CD8-positive, alpha-beta memory T cell (primary cell): ENCODE measurements at places on chromosomes 5 and 9. TPM values are rescaled to one million over a fixed set of nuclear protein-coding genes. Genes with fewer than 3 reads are reported as not detected.
A peak's percentile ranks its signal among the peaks of the same experiment; 100 is the strongest.

The ADAMTS2 gene
- polyA plus RNA-seq: not detected

The CYSTM1 gene
- 11.1 TPM for polyA plus RNA-seq

The IFNA17 gene
- polyA plus RNA-seq: not detected

The AGXT2 gene
- polyA plus RNA-seq: not detected

The SH2D3C gene
- polyA plus RNA-seq: 50.7 TPM

The PLEKHG4B gene
- polyA plus RNA-seq: not detected

The PCDHA12 gene
- polyA plus RNA-seq: not detected

The ITGA1 gene
- polyA plus RNA-seq: 16.5 TPM

The PCDHB8 gene
- not detected for polyA plus RNA-seq

DNA sequence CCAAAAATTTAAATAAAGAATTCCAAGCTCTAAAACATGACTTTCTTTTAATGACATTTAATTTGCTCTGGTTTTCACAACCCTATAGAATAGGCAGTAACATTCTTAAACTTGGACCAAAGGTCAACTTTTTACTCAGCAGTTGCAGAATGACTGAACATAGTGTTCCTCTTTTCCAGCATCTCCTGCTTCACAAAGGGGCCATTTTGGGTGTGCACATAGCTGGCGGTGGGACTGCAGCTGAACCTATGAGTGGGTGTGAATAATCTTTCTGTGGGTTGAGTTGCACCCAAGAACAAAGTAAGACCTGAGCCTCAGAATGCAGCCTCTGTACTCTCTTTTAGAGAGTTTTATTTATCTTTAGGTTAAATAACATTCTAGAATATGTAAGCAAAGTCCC is 96.9 kb upstream of the HAPLN1 start:
- no peak overlapping the region for H3K4me3 ChIP-seq
- no peak for DNase-seq
- H3K27me3 ChIP-seq: no peaks in the 10 kb centered on the region
- no peak overlapping the region for H3K27ac ChIP-seq
- no peaks in the 10 kb centered on the region for H3K4me1 ChIP-seq

DNA sequence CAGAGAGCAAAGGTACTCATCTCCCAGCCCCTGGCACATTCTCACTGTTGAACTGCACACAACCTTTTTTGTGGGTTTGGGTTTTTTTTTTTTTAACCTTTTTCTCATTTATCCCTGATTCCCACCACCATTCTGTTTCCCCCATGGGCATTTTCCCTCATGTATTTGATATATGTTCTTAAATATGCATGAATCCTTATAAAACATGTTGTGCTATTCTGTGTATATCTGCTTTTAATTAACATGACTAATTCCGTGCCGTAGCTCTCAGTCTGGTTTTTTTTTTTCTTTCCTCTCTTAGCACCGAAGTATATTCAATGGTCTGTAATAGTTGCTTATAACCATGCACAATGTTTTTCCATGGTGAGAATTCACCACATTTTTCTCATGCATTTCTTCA is 204.5 kb downstream of the RGS3 start:
- H3K4me3 ChIP-seq: no peak overlapping the region
- no peaks in the 10 kb centered on the region for H3K4me1 ChIP-seq
- no peak overlapping the region for H3K27ac ChIP-seq

- H3K36me3 ChIP-seq: no peaks in the 10 kb centered on the region
- no peak for DNase-seq
- no peak overlapping the region for H3K4me3 ChIP-seq
- peaks cover 13% of the 10 kb centered on the region for H3K27me3 ChIP-seq
Observed at GRCh38 chr9:109315480-109316206, 5.2 kb downstream of the EPB41L4B start.

DNA sequence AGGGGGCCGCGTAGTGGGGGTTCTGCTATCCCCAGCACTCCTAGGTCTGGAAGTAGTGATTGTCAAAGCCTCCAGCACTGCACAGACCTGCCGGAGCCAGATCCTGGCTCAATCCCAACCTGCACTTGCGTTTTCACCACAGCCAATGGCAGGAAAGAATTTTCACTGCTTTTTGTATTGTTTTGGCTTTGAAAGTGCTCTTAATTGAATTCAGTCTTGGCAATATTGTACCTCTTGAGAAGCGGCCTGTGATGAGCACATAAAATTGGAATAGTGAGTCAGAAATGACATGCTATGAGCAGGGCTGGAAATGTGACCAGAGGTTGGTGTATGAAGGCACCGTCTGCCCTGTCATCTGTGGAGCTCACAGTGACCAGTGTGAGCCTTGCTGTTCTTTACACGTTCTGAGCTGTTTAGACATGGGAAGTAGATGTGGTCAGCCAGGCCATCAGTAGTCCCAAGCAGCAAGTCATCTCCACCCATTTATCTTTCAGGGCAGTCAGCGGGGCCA is 41.5 kb downstream of the SECISBP2 start:
- H3K4me1 ChIP-seq: no peaks in the 10 kb centered on the region
- H3K27ac ChIP-seq: no peak overlapping the region
- no peak for DNase-seq
- H3K36me3 ChIP-seq: peaks cover 81% of the 10 kb centered on the region

DNA sequence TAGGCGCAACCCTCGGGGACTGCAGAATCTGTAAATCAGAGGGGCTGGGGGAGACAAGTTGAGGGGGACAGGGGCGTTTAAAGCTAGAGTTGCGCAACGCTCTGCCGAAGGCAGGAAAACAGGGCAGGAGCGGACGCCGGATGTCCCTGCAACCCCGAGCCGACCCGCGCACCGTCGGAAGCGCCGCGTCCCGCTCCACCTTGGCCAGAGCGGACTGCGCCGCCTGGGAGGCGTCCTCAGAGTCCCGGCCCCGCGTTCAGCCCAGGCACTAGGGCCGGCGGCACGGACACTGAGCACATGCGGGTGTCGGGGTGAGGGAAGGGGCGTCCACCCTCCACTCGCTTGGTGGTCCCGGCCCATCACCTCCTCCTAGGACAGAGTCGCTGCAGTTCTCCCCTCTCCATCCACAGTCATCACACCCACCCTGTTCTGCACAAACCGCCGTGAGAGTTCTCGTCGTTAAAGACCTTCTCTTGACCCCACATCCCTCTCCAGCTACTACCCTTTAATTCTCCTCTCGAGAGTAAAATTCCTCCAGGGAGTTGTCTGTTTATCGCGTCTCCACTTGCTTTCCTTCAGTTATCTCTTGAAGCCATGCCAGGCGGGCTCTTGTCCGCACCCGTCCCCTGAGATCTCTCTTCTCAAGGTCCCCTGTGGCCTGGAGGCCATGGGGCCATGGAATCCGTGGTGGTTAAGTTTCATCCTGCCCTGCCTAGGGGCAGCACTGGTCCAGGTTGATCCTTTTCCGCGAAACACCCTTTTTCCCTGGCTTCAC is 796 bp upstream of the PDLIM7 start:
- no peaks in the 10 kb centered on the region for H3K27me3 ChIP-seq
- peak overlapping the region; percentile 51 for H3K27ac ChIP-seq
- H3K4me1 ChIP-seq: peaks cover 22% of the 10 kb centered on the region

- H3K27me3 ChIP-seq: no peaks in the 10 kb centered on the region
- no peak overlapping the region for H3K4me3 ChIP-seq
- H3K36me3 ChIP-seq: no peaks in the 10 kb centered on the region
- no peak for DNase-seq
Observed at GRCh38 chr5:174623433-174624019, 100.9 kb upstream of the MSX2 start.

DNA sequence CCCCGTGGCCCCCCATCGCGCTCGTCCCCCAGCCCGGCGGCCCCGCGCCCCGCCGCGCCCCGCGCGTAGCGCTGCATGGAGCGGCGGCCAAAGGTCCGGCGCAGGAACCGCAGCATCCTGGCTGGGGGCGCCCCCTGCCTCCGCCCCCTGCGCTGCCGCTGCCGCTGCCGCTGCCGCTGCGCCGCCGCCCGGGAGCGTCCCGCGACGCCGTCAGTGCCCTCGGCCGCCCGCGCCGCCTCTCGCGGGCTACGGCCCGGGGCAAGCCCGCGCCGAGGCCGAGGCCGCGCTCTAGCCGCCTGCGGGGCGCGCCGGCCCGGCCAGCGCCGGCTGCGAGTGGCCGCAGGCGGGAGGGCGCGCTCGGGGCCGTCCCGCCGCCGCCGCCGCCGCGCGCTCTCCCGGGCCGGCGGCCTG is 523 bp downstream of the EPB41L4B start:
- peaks cover 4% of the 10 kb centered on the region for H3K4me1 ChIP-seq
- H3K4me3 ChIP-seq: no peak overlapping the region
- DNase-seq: no peak
- no peak overlapping the region for H3K27ac ChIP-seq

DNA sequence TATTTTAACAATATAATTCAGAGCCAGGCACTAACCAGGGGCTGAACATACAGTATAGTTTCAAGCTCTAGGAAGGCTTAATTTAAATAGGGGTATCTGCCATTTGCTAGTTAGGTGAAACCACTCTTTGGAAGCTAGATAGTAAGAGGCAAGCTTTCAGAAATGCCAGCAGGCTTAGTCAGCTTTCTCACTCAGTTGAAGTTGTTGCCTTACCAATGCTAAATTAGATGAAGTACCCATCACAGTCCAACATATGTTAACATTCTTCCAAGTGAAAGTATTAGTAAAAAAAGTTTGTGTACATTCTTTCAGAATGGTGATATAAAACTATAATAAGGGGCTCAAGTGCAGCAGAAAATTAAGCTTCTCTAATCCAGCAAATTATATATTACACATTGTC is 215.0 kb downstream of the CNTLN start:
- no peaks in the 10 kb centered on the region for H3K4me1 ChIP-seq
- no peak for DNase-seq
- no peaks in the 10 kb centered on the region for H3K27me3 ChIP-seq
- H3K27ac ChIP-seq: no peak overlapping the region
- H3K36me3 ChIP-seq: no peaks in the 10 kb centered on the region
- H3K4me3 ChIP-seq: no peak overlapping the region

- DNase-seq: no peak
- H3K4me3 ChIP-seq: no peak overlapping the region
- H3K27ac ChIP-seq: no peak overlapping the region
- H3K4me1 ChIP-seq: no peaks in the 10 kb centered on the region
- no peaks in the 10 kb centered on the region for H3K27me3 ChIP-seq
Observed at GRCh38 chr5:93117751-93118531, 463.1 kb downstream of the NR2F1-AS1 start.

DNA sequence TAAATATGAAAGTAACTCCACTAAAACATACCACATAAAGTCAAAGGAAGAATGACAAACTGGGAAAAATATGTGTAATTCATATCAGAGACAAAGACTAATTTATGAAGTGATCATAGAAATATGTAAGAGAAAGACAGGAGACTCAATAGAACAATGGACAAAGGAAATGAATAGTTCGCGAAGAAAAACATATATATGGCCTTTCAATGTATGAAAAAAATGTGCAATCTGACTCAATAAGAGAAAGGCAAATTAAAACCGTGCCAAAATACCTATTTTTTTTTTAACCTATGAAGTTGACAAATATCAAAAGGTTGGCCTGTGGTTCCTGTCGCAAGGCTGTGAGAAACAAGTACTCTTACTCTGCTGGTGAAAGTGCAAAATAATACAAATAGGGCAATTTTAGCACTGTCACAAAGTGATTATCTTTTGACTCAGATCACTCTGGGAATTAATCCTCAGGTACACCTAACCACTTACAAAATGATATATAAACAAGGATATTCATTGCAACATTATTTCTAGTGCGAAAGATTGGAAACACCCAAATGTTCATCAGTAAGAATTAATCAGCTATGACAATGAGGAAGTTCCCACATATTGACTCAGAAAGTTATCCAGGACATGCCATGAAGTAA is 3.7 kb downstream of the C9 start:
- no peaks in the 10 kb centered on the region for H3K27me3 ChIP-seq
- H3K4me1 ChIP-seq: no peaks in the 10 kb centered on the region
- H3K4me3 ChIP-seq: no peak overlapping the region
- no peak overlapping the region for H3K27ac ChIP-seq
- H3K36me3 ChIP-seq: no peaks in the 10 kb centered on the region

GRCh38 chr5:160297004-160297403 is 15.4 kb downstream of the CCNJL start:
- H3K4me1 ChIP-seq: no peaks in the 10 kb centered on the region
- no peaks in the 10 kb centered on the region for H3K36me3 ChIP-seq
- DNase-seq: no peak
- H3K4me3 ChIP-seq: no peak overlapping the region
- no peaks in the 10 kb centered on the region for H3K27me3 ChIP-seq

DNA sequence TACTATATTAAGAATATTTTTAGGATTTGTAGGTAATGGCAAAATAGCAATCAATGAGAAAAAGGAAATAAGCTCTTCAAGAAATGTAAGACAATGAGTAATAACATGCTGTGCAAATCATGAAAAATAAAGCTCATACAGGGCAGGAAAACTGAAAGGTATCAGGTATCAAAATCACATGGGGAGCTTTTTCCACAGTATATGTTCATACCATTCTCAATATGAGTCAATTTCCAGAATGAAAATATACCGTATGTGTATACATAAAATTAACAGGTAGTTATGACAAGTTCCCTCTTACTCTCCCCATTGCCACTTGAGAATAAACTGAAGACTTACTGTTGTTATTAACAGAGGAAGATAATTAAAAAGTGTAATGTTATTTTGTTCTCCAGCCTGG is 35.9 kb downstream of the EFCAB9 start:
- no peak for DNase-seq
- no peak overlapping the region for H3K4me3 ChIP-seq
- H3K4me1 ChIP-seq: no peaks in the 10 kb centered on the region
- H3K27me3 ChIP-seq: no peaks in the 10 kb centered on the region
- H3K36me3 ChIP-seq: no peaks in the 10 kb centered on the region
- H3K27ac ChIP-seq: no peak overlapping the region

- no peaks in the 10 kb centered on the region for H3K27me3 ChIP-seq
- no peak for DNase-seq
- no peak overlapping the region for H3K27ac ChIP-seq
- no peak overlapping the region for H3K4me3 ChIP-seq
- no peaks in the 10 kb centered on the region for H3K4me1 ChIP-seq
Observed at GRCh38 chr5:18325431-18325830, 691.2 kb downstream of the TAF11L14 start.

DNA sequence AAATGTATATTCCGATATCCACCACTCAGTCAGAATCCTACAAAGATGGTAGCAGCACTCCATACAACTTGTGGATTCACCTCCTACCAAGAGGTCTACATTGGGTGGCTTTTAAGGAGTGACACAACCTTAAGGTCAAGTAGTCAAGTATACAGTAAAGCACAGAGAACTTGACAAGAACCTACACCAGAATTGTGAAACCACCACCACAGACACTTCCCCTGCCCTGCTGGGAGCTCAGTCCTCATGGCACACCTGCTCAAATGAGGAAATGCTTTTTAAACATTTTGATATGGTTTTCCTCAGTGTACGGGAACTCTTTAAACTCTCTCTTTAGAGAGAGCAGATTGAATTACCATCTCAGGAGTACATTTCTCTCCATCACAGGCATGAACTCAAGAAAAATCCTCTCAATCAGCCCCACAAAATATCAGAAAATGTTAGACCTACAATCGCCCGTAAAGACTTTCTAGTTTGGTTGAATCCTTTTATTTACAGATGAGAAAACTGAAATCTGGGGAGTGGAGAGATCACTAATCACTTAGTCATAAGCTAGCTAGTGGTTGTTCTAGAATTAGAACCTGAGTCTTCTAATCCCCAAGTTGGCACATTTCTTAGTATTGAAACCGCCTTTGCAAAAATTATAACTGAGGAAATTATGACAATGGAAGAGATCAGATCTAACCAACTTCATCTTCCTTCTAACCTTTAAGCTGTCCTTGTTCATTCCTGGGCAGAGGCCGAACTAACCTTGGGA is 38.5 kb upstream of the NR4A3 start:
- no peaks in the 10 kb centered on the region for H3K27me3 ChIP-seq
- H3K4me3 ChIP-seq: no peak overlapping the region
- H3K4me1 ChIP-seq: no peaks in the 10 kb centered on the region
- no peak overlapping the region for H3K27ac ChIP-seq
- no peaks in the 10 kb centered on the region for H3K36me3 ChIP-seq

GRCh38 chr5:159286420-159287035 is 23.4 kb downstream of the UBLCP1 start:
- no peak overlapping the region for H3K27ac ChIP-seq
- no peaks in the 10 kb centered on the region for H3K4me1 ChIP-seq
- no peaks in the 10 kb centered on the region for H3K27me3 ChIP-seq
- H3K36me3 ChIP-seq: peaks cover under 1% of the 10 kb centered on the region
- DNase-seq: no peak
